ENCODE measurements at places on chromosomes 3 and 15. TPM values are rescaled to one million over a fixed set of nuclear protein-coding genes. Genes with fewer than 3 reads are reported as not detected.

- H3K27me3 ChIP-seq, result no peaks in the 10 kb centered on the region
- no peak overlapping the region for H3K27ac ChIP-seq
- no peak overlapping the region for H3K4me3 ChIP-seq
- no peak for DNase-seq
Observed at GRCh38 chr3:67489816-67490215, 164.6 kb downstream of the SUCLG2 start.

DNA sequence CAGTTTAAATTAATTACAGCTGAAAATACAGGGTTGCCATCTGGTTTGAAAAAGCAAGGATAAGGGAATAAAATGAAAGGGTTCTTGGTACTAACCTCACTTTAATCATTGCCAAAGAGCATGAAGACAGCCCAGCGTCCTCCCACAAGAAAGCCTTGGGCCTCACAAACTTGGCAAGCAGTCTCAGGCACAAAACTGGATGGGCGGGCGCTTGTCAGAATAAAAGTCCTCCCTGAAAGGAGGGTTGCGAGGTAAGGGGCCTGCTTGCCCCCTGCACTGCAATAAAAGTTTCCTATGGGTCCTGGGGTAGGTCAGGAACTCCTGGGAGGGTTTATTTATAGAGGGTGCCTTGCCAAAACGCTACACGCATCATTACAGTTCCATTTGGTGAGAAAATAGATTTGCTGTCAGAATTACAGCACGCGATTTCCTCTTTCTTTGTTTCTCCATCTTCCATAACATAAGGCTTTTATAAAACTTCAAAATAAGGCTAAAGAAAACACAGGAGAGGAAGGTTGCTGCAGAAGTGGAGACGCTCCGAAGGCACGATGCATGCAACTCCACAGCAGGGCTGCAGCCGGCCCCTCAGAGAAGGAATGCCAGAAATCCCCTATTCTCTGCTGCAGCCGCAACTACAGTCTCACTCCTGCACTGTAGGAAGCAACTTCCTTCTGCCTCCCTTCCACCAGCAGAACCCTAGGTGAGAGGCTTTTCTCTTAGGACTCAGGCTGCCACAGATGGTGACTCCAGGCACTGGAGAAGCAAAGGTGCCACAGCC, 61.3 kb downstream of the VGLL4 start:
- H3K27me3 ChIP-seq, result no peaks in the 10 kb centered on the region
- no peak for DNase-seq
- no peak overlapping the region for H3K4me3 ChIP-seq
- no peak overlapping the region for H3K27ac ChIP-seq

The NR2E3 gene
- total RNA-seq, result 0.35 TPM

DNA sequence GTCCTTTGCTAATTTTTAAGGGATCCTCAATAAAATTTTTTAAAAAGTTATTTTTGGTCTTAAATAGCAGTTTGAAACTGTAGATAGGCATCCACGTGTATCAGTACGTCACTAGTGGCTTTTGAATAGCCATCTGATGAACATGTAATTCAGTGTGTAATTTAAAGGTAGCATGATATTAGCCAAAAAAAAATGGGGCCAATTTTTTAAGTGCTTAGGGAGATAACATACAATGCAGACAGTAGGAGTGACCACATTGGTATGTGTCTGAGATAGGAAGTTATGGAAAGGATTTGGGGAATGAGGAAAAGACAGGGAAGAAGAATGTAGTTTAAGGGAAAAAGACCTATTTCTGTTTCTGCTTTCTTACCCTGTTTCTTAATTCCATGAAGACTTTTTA, 2.5 kb downstream of the AP4E1 start:
- peaks cover 7% of the 10 kb centered on the region for H3K4me1 ChIP-seq
- H3K27ac ChIP-seq, result no peak overlapping the region
- H3K4me3 ChIP-seq, result no peak overlapping the region
- DNase-seq, result no peak
- H3K27me3 ChIP-seq, result no peaks in the 10 kb centered on the region

DNA sequence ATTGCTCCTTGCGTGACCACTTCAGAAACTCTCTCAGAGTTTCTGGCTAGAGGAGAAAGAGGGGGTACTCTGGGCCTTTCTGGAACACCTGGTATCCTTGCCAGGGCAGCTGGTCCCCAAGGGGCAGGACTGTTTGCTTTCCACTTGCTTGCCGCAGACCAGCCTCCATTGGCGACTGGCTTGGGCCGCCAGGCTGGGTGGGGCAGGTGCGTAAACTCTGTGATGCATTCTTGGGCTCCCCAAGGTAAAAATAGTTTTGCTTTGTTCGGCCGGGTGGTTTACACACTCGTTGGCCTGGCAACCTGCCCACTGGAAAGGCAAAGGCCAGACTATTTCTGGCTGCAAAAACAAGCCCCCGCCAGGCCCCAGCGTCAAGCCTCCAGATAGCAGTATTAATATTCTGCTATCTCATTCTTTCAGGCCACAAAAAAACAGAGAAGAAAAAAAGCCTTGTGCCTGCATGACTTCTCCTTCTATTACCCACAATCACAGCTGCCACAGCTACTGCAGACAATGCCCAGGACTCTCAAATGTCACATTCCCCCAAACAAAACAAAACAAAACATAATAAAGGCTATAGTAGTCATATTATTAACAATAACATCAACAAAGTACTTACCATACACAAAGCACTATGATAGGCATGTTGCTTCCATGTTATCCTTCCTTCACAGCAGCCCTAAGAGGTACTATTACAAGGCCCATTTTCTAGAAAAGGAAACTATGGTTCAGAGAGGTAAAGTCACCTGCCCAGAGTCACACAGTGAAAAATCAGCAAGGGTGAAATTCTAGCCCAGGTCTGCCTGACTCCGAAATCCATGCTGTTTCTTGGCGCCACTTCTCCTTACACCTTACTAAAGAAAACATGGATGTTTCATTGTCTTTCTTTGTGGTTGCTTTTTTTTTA, 14.0 kb upstream of the SSUH2 start:
- no peaks in the 10 kb centered on the region for H3K36me3 ChIP-seq
- H3K27me3 ChIP-seq, result no peaks in the 10 kb centered on the region
- H3K4me3 ChIP-seq, result no peak overlapping the region
- DNase-seq, result peak; percentile 75

- H3K4me3 ChIP-seq, result no peak overlapping the region
- no peaks in the 10 kb centered on the region for H3K27me3 ChIP-seq
- DNase-seq, result peak; percentile 44
- H3K36me3 ChIP-seq, result no peaks in the 10 kb centered on the region
Observed at GRCh38 chr3:88611826-88612326, 462.1 kb downstream of the C3orf38 start.

- H3K4me3 ChIP-seq, result no peak overlapping the region
- H3K36me3 ChIP-seq, result no peaks in the 10 kb centered on the region
- H3K27ac ChIP-seq, result no peak overlapping the region
- H3K27me3 ChIP-seq, result no peaks in the 10 kb centered on the region
- DNase-seq, result no peak
Observed at GRCh38 chr15:63440756-63441155, 59.1 kb upstream of the CA12 start.

The MAGEL2 gene
- not detected for total RNA-seq

- H3K27ac ChIP-seq, result no peak overlapping the region
- DNase-seq, result no peak
- H3K36me3 ChIP-seq, result no peaks in the 10 kb centered on the region
- H3K4me1 ChIP-seq, result peaks cover 7% of the 10 kb centered on the region
- no peak overlapping the region for H3K4me3 ChIP-seq
- no peaks in the 10 kb centered on the region for H3K27me3 ChIP-seq
Observed at GRCh38 chr3:130925628-130926027, 31.7 kb downstream of the ATP2C1 start.

GRCh38 chr3:189588475-189589178, 42.6 kb upstream of the TP63 start:
- H3K27me3 ChIP-seq, result no peaks in the 10 kb centered on the region
- peak; percentile 88 for DNase-seq
- peaks cover 21% of the 10 kb centered on the region for H3K4me1 ChIP-seq
- no peaks in the 10 kb centered on the region for H3K36me3 ChIP-seq

- H3K4me3 ChIP-seq, result no peak overlapping the region
- DNase-seq, result no peak
- H3K27ac ChIP-seq, result no peak overlapping the region
- H3K36me3 ChIP-seq, result no peaks in the 10 kb centered on the region
- H3K4me1 ChIP-seq, result no peaks in the 10 kb centered on the region
Observed at GRCh38 chr3:169071003-169071402, 592.5 kb downstream of the MECOM start.

DNA sequence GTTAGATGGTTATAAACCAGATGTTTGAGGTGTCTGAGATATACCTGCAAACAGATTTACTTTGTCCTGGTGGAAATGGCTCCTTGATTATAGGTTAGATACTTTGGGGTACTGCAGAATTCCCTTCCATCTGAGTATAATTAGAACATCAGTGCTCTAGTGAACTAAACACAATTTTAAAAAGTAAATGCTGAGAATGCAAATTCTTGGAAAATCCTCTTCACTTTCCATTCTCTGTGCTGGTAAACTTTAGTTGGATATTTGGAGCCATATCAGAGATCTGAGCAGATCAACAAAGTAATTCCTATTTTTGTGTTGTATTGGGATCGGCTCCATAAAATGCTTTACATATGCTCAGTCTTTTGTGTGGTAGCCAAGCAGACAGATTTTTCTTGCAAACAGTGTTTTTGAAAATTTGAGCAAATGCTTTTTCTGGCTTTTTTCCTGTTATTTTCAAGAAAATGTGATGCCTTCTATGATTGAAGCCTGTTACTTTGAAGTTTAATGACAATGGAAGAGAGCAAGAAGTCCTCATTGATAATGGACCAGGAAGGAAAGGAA, 37.9 kb upstream of the KCNH8 start:
- no peak overlapping the region for H3K4me3 ChIP-seq
- no peak overlapping the region for H3K27ac ChIP-seq
- no peaks in the 10 kb centered on the region for H3K27me3 ChIP-seq
- no peaks in the 10 kb centered on the region for H3K36me3 ChIP-seq
- H3K4me1 ChIP-seq, result no peaks in the 10 kb centered on the region

DNA sequence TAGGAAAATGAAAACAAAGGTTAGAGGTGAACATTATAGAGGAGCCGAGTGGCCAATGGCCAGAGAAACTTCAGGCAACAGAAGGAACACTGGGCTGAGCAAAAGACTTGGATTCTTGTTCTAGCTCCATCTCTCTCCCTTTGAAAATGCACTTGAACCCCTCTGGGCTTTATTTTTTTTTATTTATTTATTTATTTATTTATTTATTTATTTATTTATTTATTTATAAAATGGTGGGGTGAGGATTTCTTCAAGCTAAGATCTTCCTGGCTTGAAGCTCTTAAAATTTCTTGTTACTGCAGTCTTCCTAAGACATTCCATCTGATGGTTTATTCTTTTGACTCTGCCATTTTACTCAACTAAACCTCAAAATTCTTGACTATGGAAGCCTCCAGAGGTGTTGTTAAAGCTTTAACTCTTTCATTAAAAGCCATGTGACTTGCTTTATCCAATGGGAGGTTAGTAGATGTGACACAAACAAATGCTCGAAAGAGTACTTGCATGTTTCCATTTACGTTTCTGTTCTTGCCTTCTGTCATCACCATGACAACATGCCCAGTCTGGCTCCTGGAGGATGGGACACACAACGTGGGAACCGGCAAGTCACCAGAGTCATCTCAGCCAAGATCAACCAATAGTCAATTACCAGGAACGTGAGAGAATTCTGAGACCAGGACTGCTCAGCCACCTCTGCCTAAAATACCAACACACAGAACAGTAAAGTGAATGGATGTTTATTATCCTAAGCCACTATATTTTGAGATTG, 325.2 kb upstream of the CTNNB1 start:
- peaks cover 9% of the 10 kb centered on the region for H3K27me3 ChIP-seq
- no peaks in the 10 kb centered on the region for H3K4me1 ChIP-seq
- H3K36me3 ChIP-seq, result no peaks in the 10 kb centered on the region
- DNase-seq, result no peak
- H3K27ac ChIP-seq, result no peak overlapping the region
- no peak overlapping the region for H3K4me3 ChIP-seq

The MGLL gene
- 38.7 TPM for total RNA-seq

The RTP4 gene
- 0.11 TPM for total RNA-seq

DNA sequence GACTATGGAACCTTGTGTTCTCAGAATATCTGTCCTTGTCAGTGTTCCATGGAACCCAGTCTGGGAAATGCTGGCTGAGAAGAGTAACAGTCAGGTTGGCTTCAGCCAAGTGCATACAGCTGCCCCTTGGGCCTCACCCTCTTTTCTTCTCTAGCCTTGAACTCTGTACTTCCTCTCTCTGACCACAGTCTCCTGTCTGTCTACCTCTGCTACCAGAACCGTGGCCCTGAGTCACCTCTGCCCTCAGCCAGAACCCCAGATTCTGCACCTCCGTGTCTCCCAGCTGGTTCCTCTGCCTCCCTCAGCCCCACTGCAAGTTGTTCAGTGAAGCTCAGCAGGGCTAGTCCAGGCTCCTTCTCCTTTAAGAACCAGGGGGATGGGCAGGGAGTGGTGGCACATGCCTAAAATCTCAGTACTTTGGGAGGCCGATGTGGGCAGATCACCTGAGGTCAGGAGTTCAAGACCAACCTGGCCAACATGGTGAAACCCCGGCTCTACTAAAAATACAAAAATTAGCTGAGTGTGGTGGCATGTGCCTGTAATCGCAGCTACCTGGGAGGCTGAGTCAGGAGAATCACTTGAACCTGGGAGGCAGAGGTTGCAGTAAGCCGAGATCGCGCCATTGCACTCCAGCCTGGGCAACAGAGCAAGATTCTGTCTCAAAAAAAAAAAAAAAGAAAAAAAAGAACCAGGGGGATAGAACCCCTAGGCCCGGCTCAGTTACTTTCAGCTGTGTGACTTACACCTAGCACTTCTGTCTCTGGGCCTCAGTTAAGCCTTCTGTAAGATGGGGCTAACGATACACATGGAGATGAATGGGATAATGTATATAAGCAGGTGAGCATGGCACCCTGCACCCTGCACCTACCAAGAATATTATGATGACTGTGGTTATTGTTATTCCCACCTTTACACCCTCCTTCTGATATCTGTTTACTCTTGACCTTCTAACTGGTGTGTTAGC, 24.3 kb upstream of the TATDN2 start:
- DNase-seq, result no peak
- H3K4me1 ChIP-seq, result peaks cover 36% of the 10 kb centered on the region
- H3K4me3 ChIP-seq, result no peak overlapping the region
- no peaks in the 10 kb centered on the region for H3K36me3 ChIP-seq
- H3K27ac ChIP-seq, result no peak overlapping the region

GRCh38 chr3:172515130-172515918, 7.9 kb downstream of the TNFSF10 start:
- no peaks in the 10 kb centered on the region for H3K27me3 ChIP-seq
- H3K4me3 ChIP-seq, result no peak overlapping the region
- no peak overlapping the region for H3K27ac ChIP-seq
- H3K4me1 ChIP-seq, result peaks cover 20% of the 10 kb centered on the region

The BDH1 gene
- 10.6 TPM for total RNA-seq

DNA sequence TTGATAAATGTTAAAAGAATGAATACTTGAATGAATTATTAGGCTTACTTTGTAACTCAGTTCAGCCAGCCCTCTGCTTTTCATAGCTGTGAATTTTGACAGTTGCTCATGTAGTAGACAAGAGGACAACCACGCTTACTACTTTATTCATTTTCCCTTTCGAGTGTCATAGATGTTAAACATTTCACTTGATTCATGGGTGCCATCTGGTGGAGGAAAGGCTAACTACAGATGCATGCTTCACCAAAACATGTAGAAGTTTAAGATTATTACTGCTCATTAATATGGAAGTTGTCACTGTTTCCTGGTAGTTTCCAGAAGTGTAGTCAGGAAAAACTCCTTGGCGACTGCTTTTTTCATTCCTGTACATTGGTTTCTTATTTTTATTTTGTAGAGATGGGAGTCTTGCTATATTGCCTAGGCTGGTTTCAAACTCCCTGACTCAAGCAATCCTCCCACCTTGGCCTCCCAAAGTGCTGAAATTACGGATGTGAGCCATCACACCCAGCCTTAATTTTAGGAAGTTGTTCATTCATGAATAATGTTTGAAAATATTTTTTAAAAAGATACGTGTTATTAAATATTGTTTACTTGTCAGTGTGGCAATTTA, 163.2 kb downstream of the B3GALNT1 start:
- H3K4me1 ChIP-seq, result no peaks in the 10 kb centered on the region
- no peak overlapping the region for H3K27ac ChIP-seq
- no peaks in the 10 kb centered on the region for H3K36me3 ChIP-seq
- no peaks in the 10 kb centered on the region for H3K27me3 ChIP-seq
- no peak overlapping the region for H3K4me3 ChIP-seq

The SLC22A14 gene
- total RNA-seq, result not detected
